Muscle of leg (tissue), 16 donors: ENCODE measurements at places on chromosomes 13 and 19. TPM values are rescaled to one million over a fixed set of nuclear protein-coding genes. Genes with fewer than 3 reads are reported as not detected.

Gene ATP4A
- total RNA-seq: not detected

Gene CEACAM1
- 0.62 TPM for total RNA-seq

Gene APLP1
- 4.7 TPM for total RNA-seq

Gene ELSPBP1
- not detected for total RNA-seq

Gene MBD3L3
- not detected for total RNA-seq

Gene TMEM190
- total RNA-seq: not detected

Gene CEACAM16
- 0.62 TPM for total RNA-seq

Gene ZNF564
- 11.7 TPM for total RNA-seq

Gene AMH
- total RNA-seq: 4.0 TPM

Gene ODAD3
- total RNA-seq: 0.22 TPM

Gene LMO7
- total RNA-seq: 145 TPM

Gene TRAPPC2B
- 20.7 TPM for total RNA-seq

Gene NALCN
- total RNA-seq: 0.89 TPM

Gene CDX2
- not detected for total RNA-seq

Gene TINCR
- total RNA-seq: 0.18 TPM

Gene PINLYP
- 5.0 TPM for total RNA-seq

Gene STRN4
- total RNA-seq: 35.2 TPM

Gene MPHOSPH8
- 16.3 TPM for total RNA-seq

Gene CEBPA
- total RNA-seq: 7.4 TPM

Gene GIPR
- total RNA-seq: 0.09 TPM

Gene PSG1
- 0.80 TPM for total RNA-seq

Gene GRWD1
- total RNA-seq: 21.0 TPM

Gene CCDC8
- total RNA-seq: 73.9 TPM

Gene PSG7
- not detected for total RNA-seq

Gene ACTMAP
- 1.2 TPM for total RNA-seq

Gene CFAP97D2
- not detected for total RNA-seq

Gene KIRREL2
- 0.31 TPM for total RNA-seq

Gene ZNF175
- total RNA-seq: 6.6 TPM

Gene SLC5A5
- total RNA-seq: not detected

Gene USHBP1
- total RNA-seq: 5.2 TPM

Gene ZNF610
- 4.3 TPM for total RNA-seq

Gene STXBP2
- total RNA-seq: 1.6 TPM

Gene ZNF492
- total RNA-seq: 1.4 TPM

Gene ZNF880
- 25.4 TPM for total RNA-seq

Gene KRTDAP
- total RNA-seq: 0.18 TPM

Gene ZNF534
- total RNA-seq: 0.22 TPM

Gene SIAH3
- 0.27 TPM for total RNA-seq

Gene C1QTNF9B
- 2.9 TPM for total RNA-seq

Gene WDR83
- total RNA-seq: 6.8 TPM

Gene CEACAM5
- not detected for total RNA-seq

Gene GNA15
- 2.0 TPM for total RNA-seq

Gene ZNF414
- 2.8 TPM for total RNA-seq

Gene CARM1
- total RNA-seq: 21.4 TPM

Gene SCEL
- total RNA-seq: 0.04 TPM

Gene RFXANK
- total RNA-seq: 125 TPM

Gene HSPB6
- total RNA-seq: 46.7 TPM

Gene CGB5
- 0.40 TPM for total RNA-seq

Gene HCN2
- total RNA-seq: 0.13 TPM

Gene ZNF90
- 2.5 TPM for total RNA-seq

Gene ZNF57
- 3.5 TPM for total RNA-seq

Gene KLHL1
- 0.09 TPM for total RNA-seq

Gene ZNF682
- total RNA-seq: 4.8 TPM

Gene SHISA2
- total RNA-seq: 96.6 TPM

Gene ZNF665
- 4.7 TPM for total RNA-seq

Gene COG6
- total RNA-seq: 30.9 TPM

Gene IFNL1
- total RNA-seq: not detected

Gene ZNF835
- 3.0 TPM for total RNA-seq
